ENCODE measurements at places on chromosomes 16 and 17. TPM values are rescaled to one million over a fixed set of nuclear protein-coding genes. Genes with fewer than 3 reads are reported as not detected.

C16orf89 gene
- total RNA-seq: 93.1 TPM

MFAP4 gene
- 108 TPM for total RNA-seq

LDHD gene
- total RNA-seq: 17.0 TPM

DNA sequence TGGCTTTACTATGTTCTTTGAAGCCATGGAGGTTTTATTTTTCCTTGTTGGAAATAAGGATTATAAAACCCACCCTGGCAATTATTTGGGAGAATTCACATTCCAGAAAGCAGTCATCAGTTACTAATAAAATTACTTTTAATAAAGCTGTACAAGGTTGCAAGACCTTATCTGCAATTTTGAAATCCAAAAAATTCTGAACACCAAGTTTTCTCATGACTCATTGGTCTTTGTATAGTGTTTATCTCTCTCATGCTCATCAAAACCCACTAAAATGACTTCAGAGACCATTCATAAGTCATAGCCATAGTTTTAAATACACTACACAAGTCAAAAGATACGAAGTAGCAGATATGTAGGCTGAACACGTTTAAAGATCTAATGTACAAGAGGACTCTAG, 6.0 kb upstream of the KRT38 start:
- no peaks in the 10 kb centered on the region for H3K36me3 ChIP-seq
- H3K4me3 ChIP-seq: no peak overlapping the region
- H3K4me1 ChIP-seq: no peaks in the 10 kb centered on the region
- no peaks in the 10 kb centered on the region for H3K27me3 ChIP-seq
- DNase-seq: no peak

DNA sequence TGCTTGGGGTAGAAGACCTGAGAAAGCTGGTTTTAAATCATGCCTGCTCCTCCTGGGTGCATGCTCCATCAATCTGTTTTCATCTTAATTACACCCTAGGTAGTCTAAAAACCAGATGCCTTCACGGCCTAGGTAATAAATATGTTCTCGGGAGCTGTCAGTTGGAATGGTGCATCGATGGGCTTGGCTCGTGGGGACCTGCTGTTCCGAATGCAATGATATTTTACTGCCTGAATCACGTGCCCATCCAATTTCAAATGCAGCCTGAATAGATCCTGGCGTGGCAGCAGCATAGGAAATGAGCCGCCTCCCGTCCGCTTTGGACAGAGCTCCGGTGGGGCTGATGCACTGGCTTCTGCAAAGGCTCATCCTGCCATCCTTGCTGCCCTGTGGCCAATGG, 18.8 kb upstream of the FAAP100 start:
- H3K27ac ChIP-seq: no peak overlapping the region
- peaks cover 18% of the 10 kb centered on the region for H3K4me1 ChIP-seq
- peaks cover 35% of the 10 kb centered on the region for H3K36me3 ChIP-seq
- no peak overlapping the region for H3K4me3 ChIP-seq
- no peak for DNase-seq
